ENCODE measurements at places on chromosomes 12 and 14.

DNA sequence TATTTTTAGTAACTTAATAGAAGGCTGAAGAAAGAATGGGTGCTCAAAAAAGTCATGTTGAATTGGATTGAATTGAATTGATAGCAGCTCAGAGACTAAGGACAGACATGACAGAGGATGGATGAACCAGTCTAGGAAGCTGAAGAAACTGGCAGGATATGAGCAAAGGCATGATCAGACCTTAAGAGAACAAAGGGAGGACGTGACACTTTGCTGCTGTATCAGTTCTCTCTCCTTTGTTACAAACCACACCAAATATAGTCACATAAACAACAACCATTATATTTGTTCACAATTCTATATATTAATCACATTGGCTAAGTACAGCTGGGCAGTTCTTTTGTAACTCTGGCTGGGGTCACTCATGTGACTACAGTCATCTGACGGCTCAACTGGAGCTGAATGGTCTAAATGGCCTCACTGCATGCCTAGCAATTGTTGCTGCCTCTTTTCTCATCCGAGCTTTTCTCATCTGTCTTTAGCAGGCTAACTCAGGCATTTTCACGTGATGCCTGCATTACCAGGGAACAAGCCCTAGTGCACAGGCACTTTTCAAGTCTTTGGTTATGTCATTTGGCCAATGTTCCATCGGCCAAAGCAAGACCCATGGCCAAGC is 355.0 kb downstream of the ETNK1 start:
- DNase-seq: no peak

DNA sequence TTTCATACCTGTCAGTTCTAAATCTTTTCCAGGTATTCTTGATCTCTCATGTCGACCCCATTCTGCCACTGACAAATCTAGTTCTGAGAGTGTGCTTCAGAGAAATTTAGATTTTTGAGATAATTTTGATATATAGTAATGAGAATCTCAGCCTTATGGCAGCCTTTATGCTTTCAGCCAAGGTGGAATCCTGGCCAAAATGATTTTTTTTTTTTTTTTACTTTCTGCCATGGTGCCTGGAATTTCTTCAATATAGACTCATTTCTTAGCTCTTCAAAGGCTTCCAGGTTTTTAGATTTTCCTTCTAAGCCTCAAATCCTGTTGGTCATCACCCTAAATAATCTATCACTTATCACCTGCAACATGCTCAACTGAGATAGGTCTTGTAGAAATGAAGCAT is 926.6 kb downstream of the NRXN3 start:
- no peak for DNase-seq

- no peak for DNase-seq
Measured at GRCh38 chr12:76226397-76226796, 121.8 kb downstream of the BBS10 start.

GRCh38 chr12:112013601-112014402 is 576 bp downstream of the ERP29 start:
- DNase-seq: peak; percentile 89

DNA sequence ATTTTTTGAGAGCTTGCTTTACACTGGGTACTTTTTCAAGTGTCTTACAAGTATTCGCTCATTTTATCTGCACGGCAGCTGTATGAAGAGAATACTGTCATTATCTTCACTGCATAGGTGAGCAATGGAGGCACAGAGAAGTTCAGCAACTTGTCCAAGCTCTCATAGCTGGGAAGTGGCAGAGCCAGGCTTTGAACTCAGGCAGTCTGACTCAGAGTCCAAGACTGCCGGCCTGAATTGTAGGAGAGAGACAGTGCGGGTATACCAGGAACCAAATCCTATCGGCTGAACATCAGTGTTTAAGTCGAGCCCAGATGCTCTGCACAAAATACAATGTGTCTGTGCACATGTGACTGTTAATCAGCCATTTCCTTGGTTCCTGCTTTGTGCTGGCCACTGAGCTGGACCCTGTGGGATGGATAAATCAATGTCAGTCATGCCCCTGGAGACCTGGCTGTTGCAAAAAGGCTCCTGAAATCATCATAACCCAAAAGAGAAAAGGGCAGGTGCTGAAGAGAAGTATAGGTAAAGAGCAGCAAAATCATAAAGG is 474.6 kb downstream of the DPF3 start:
- no peak for DNase-seq

DNA sequence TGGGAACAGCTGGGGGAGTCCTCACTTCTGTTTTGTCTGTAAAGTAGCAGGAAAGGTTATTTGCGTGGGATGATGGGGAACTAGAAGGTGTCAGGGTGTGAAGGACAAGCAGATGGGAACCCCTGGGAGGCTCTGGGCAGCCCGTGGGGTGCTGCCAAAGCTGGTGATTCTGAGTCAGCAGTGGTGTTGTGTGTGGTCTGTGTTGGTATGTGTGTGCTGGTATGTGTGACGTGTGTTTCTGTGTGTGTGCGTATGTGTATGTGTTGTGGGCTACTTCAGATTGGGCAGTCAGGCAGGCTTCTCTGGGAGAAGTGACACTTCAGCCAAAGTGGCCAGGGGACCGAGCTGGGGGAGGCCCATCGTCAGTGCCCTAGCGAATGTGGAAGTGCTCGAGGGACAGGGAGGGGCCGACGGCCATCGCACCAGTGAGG is 15.3 kb upstream of the BDKRB2 start:
- DNase-seq: no peak

GRCh38 chr12:31005256-31005943 is 68.3 kb upstream of the DDX11 start:
- DNase-seq: no peak

DNA sequence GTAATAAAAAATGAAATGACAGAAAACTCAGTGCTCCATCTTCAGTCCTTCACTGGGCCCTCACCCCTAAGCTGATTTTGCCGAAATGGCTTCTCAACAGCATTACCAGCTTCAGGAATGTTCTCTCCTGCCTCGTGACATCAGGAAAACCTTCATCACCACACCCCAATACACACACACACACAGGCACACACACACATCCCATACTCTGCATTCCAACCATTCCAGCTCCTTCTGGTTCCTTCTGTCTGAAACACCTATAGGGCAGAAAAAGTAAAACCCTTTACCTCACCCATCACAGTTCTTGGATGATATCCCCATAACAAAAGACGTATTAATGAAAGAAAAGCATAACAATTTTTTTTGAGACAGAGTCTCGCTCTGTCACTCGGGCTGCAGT is 75.9 kb downstream of the CCDC60 start:
- DNase-seq: no peak

GRCh38 chr12:76311796-76312195 is 36.4 kb downstream of the BBS10 start:
- DNase-seq: no peak

- DNase-seq: no peak
Measured at GRCh38 chr14:38623661-38624060, 367.8 kb upstream of the CLEC14A start.

DNA sequence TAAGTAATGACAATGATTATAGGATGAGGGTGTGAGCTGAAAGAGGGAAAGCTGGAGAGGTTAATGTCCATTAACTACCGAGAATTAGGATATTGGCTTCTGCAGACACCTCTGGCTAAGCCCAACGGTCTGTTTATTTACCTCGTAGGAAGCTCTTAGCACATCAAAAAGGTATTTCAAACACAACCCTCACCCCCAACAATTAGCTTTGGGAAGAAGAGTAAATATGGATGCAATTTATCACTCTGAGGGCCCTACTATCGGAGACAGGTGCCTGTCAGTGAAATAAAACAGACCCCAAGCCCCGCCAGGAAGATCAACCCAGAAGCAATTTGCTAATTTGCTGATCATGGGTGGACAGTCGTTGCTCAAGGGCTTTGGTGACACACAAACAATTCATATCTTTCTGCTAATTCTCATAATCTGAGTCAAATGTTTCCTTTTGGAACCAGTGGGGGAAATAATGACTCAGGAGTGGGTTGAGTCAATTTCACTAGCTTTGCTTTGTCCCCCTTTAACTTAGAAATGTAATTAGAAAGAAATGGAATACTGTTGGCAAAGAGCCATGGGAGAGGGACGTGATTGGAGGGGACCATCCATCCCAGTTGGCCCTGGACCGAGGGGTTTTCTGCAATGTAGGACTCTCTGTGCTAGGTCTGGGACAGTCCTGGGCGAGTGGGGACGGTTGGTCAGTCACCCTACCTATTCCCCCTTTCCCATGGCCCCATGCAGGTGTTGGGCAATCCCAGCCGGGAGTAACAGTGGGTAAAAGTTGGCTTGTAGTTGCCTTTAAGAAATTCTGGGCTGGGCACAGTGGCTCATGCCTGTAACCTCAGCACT is 99.1 kb upstream of the MED13L start:
- DNase-seq: no peak

GRCh38 chr14:61113561-61114225 is 132.6 kb downstream of the SLC38A6 start:
- DNase-seq: no peak

Measured in activated CD8-positive, alpha-beta memory T cell treated with anti-CD3 and anti-CD28 coated beads, Interleukin-2, amount 10 ng/mL, durations not matched to agents 7 days and 5 days (primary cell).